ENCODE measurements at places on chromosomes 13 and 19.
A peak's percentile ranks its signal among the peaks of the same experiment; 100 is the strongest.

DNA sequence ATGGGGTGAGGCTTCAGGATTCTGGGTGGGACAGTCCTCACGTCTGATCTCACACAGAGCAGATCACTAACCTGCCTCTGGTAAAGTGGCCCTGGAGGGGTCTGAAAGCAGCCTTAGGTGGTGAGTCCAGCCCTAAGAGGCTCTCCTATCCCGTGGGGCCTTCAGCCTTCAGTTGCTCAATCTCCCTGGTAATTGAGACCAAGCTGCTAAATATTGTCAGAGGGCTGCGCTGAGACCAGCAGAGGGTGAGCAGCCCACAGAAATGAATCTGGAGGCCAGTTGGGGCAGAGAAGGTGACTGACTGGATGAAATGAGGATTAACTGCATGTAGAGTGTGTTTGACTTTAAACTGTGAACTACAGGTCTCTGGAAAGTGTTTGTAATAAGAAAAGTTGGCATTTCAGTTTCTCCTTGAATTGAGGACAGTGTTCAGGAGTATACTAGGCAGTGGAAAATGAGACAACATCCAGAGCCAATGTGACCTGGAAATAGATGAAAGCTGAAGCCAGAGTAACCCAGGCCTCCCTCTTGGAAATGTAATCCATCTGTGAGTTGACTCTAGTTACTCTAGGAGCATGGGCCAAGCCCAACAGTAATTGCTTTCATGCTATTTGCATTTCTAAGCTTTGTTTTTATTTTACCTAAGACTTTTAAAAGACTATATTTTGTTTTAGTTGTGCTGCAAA is 14.3 kb upstream of the HSPH1 start:
- no peak for DNase-seq

GRCh38 chr13:107284173-107284572 is 716.2 kb upstream of the ARGLU1 start:
- DNase-seq: no peak

- DNase-seq: peak; percentile 29
These were observed 37.1 kb downstream of the MLLT1 start for GRCh38 chr19:6242677-6243076.

DNA sequence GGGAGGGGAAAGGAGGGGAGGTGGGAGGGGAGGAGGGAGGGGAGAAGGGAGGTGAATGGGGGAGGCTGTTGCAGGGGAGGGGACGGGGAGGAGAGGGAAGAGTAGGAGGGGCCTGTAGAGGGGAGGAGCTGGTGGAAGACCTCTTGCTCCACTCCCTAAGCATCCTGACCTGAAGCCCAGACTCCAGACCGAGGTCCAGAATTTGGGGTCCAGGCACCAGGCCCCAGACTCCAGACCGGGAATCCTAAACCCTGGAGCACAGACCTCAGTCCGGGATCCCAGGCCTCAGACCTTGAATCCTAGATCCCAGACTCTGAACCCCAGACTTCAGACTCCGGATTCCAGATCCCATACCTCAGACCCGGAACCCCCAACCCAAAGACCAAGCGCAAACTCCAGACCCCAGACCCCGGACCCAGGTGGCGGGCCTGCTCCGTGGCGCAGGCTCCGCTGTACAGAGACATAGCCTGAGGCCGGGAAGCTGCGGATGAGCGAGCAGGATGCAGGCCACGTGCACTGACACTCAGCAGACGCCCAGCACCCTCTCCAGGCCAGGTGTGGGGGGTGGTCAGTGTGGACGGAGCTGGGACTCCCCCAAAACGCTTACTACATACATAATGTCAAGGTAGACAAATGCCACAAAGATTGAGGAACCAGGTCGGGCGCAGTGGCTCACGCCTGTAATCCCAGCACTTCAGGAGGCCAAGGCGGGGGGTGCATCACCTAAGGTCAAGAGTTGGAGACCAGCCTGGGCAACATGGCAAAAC is 710 bp upstream of the BTBD2 start:
- peak; percentile 51 for DNase-seq

- DNase-seq: no peak
These were observed 97.9 kb downstream of the DOCK9 start for GRCh38 chr13:98879957-98880356.

DNA sequence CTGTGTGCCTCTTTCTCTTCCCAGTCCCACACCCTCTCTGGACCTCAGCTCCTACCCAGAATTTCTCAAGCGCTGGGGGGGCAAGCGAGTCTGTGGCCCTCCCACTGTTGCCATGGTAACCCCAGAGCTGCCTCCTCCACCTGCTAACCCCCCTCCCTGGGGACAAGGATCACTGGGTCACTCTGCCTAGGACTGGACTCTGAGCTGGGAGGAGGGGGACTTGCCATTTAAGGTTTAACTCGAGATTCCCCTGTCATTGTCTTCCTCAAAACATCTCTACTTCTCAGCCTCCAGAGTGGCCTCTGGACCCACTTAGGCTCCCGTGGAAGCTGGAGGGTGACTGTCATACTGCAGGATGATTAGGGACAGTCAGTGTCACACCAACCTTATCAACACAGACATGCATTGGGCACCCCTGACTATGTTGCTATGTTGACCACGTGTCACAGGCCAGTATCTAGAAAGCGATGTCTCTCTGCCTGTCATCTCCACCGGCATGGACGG is 2.2 kb downstream of the PALM3 start:
- peak; percentile 20 for DNase-seq

DNA sequence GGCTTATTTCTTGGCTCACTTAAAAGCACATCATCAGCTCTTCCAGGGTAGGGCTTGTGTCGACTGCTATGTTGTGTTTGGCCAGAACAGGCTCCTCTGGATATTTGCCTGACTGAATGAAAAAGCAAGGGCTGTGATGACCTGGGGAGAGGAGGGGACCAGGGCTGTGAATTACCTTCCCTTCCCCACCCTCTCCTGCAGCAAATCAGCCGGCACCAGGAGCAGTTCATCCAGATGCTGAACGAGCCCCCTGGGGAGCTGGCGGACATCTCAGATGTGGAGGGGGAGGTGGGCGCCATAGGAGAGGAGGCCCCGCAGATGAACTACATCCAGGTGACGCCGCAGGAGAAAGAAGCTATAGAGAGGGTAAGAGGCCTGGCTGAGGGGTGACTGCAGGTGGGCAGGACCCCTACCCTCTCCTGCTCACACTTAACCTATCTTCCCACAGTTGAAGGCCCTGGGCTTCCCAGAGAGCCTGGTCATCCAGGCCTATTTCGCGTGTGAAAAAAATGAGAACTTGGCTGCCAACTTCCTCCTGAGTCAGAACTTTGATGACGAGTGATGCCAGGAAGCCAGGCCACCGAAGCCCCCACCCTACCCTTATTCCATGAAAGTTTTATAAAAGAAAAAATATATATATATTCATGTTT is 4.4 kb downstream of the GADD45GIP1 start:
- DNase-seq: no peak

DNA sequence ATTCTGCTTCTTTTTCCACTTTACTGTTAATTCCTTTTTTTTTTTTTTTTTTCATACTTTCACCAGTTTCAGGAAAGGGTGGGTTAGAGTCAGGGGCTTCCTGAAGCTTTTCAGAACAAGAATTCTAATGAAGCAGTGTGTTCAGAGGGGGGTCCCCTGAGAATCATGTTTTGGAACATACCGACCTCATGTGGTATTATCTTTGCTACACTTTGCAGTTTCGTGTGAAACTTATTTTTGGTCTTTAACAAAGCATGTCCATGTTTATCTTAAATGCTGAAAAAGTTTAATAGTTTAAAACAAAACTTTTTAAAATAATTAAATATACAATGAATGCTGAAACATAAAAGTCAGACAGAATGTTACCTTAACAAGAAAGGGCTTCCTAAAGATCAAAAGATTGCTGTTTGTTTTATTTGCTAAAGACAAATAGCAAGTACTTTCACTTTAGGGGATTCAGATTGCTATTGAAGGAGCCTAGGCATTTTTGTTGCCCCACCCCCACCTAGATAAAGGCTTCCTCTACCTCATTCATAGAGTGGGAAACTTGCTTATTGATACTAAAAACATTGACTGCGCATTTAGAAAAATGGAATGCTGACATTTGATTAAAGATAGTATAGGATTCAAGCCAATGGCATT is 21.1 kb upstream of the POMP start:
- DNase-seq: no peak

DNA sequence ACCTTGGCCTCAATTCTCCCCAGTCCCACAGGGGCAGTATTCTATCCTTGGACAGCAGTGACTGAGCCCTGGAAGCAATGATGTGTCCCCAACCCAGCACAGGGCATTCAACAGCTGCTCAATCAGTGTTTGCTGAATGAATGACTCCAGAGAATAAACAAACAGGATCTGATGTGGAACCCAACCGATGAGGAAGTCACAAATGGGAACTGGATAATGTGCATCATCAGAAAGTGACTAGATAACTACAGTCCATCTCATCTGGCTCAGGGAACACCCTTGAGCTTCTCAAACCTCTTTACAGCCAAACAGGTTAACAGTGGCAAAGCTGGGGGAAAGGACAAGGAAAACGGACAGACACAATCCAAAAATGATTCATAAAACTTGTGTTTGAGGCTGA is 8.2 kb downstream of the SLC25A30 start:
- DNase-seq: no peak

DNA sequence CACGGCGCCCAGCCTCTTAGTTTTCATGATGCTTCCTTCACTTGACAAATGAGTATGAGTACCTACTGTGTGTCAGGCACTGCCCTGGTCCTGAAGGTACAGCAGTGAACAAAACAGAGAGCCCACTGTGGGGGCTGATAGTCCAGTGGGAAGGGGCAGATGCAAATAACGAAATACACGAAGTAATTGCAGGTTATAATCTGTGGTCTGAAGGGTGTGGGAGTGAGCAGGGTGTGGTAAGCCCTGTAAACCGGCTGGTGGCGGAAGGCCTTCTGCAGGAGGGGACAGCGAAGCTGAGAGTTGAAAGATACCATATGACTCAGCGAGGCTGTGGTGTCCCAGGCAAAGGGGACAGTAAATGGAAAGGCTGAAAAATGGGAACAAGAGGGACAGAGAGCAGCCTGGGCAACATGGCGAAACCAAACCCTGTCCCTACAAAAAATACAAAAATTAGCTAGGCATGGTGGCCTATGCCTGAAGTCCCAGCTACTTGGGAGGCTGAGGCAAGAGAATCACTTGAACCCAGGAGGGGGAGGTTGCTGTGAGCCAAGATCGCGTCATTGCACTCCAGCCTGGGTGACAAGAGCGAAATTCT is 60.5 kb downstream of the MAP4K1 start:
- no peak for DNase-seq

- DNase-seq: no peak
These were observed 15.6 kb downstream of the PCID2 start for GRCh38 chr13:113192902-113193301.

- DNase-seq: peak; percentile 34
These were observed 926 bp downstream of the ZNF587 start for GRCh38 chr19:57850553-57851017.

DNA sequence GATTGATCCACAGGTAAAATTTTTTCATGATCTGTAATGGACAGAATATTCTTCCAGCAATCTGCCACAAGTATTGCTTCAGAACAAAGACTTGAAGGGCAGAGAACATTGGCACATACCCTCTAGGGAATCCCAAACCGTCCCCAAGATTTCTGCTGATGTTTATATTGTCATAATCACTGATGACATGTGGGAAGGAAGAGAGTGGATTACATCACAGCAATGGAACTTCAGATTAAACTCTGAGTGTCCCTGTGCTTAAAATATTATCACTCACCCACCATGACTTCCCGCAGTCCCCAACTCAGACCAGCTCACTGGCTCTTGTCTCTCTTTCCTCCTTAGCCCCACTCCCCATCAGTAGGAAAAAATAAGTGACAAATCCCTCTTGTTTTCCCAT is 8.5 kb upstream of the TPT1 start:
- no peak for DNase-seq

- DNase-seq: no peak
These were observed at the start of gene ATP7B for GRCh38 chr13:52010890-52011631. TSS of gene ATP7B (minus strand) at chr13:52011450. CDS start at chr13:52011337, 113 bp downstream.

- DNase-seq: no peak
These were observed 254.9 kb downstream of the DLEU7 start for GRCh38 chr13:50588491-50589130.

GRCh38 chr13:64925727-64926126 is 2304.4 kb downstream of the PCDH9 start:
- no peak for DNase-seq

GRCh38 chr13:84393981-84394625 is 511.8 kb upstream of the SLITRK1 start:
- no peak for DNase-seq

DNA sequence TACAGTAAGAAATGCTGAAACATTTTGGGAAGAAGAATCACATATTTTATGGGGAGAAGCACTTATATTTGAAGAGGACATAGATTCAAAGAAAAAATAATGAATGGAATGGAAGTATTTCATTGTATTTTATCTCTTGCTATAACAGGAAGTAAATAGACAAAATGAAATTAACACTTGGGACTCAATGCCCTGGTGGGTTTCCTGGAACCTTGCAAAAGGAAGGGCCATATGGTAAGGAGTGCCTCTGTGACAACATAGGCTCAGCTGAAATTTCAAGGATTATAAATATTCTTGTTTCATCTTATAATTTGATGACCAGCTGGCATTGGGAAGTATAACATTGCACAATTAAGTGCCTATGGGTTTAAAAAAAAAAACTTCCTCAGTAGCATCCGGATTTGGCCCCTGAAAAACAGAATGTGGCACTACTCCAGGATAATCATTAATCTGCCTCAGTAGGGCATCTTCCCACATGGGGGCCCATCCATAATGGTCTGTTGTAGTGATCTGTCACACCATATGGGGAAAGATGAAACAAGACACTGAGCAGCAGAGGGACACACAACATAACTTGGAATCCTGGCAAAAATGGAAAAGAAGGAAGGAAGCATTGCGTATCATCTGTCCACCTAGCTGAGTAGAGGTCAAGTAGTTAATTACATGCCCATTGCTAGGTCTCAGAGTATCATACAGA is 321.6 kb downstream of the NDFIP2 start:
- no peak for DNase-seq

GRCh38 chr19:2079865-2080301 is 16.2 kb downstream of the MOB3A start:
- DNase-seq: no peak

GRCh38 chr19:32337084-32337808 is 8.2 kb upstream of the ZNF507 start:
- no peak for DNase-seq

GRCh38 chr19:48746110-48746509 is 599 bp downstream of the IZUMO1 start:
- DNase-seq: no peak

- DNase-seq: no peak
These were observed 7.2 kb downstream of the MED29 start for GRCh38 chr19:39398297-39398864.

DNA sequence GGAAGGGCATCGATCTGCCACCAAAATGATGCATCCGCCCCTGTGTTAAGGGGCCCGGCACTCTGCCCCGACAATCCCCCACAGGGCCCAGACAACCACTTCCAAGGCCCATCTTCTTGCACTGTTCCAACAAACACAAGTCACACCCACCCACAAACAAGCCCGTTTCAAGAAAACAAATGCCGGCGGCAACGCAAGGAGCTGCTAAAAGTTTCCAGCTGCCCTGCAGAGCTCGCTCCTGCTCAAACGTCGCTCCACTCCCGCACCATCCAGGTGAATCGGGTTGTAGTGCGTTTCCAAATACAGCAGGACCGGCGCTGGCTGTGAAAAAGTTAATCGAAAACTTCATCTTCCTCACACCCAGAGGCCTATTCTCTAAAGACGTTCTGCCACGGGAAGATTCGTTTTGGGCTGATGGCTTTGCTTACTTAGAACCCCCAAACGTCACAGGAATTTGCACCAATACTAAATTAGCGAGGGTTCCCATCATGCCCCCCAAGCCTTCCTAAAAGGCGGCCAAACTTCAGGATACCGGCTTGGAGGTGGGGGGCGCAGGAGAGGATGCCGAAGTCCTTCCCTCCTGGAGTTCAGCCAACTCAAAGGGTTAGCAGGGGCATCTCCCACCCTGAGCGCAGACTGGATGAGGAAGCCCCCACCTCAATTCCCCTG is 107.4 kb upstream of the DOCK9 start:
- peak; percentile 55 for DNase-seq
